Stimulated activated CD4-positive, alpha-beta T cell treated with anti-CD3 and anti-CD28 coated beads, Interleukin-15, amount 100 ng/mL, for 1 hour (primary cell): ENCODE measurements at places on chromosomes 2 and 18.

GRCh38 chr18:371609-371982 is 103.7 kb upstream of the THOC1 start:
- no peak for DNase-seq

DNA sequence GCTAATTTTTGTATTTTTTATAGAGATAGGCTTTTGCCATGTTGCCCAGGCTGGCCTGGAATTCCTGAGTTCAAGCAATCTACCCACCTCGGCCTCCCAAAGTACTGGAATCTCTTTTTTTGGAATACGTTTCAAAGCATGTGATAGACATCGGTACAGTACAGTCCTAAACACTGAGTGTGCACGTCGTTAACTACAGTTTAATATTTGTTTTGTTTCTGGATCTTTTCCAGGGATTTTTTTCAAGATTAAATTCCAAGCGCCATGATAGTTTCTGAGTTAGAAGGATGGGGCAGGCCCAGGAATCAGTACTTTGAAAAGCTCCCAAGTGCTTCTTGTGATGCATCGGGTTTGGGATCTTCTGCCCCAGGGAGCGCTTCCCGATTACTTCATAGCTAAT is 33.3 kb downstream of the NEDD4L start:
- DNase-seq: no peak

- DNase-seq: no peak
These were observed 31.3 kb downstream of the SP140 start for GRCh38 chr2:230256733-230257332.

GRCh38 chr2:64202206-64202845 is 58.1 kb upstream of the PELI1 start:
- DNase-seq: no peak

GRCh38 chr2:44930274-44931197 is 11.0 kb upstream of the SIX3 start:
- no peak for DNase-seq

GRCh38 chr2:9909106-9909505 is 42.4 kb upstream of the GRHL1 start:
- no peak for DNase-seq
